ENCODE measurements at places on chromosomes 3 and 15. TPM values are rescaled to one million over a fixed set of nuclear protein-coding genes. Genes with fewer than 3 reads are reported as not detected.

Gene VIPR1
- 0.80 TPM for total RNA-seq

Gene TTLL13
- total RNA-seq = 1.4 TPM

Gene AQP9
- 0.26 TPM for total RNA-seq

Gene BCHE
- not detected for total RNA-seq

Gene PLCB2
- 95.7 TPM for total RNA-seq

Gene GP9
- not detected for total RNA-seq

Gene TRAIP
- total RNA-seq = 27.1 TPM

Gene TRAT1
- total RNA-seq = 61.0 TPM

Gene SLC22A14
- total RNA-seq = not detected

Gene DOCK3
- 1.7 TPM for total RNA-seq

Gene CPA3
- not detected for total RNA-seq

Gene UMPS
- 65.6 TPM for total RNA-seq

Gene ARHGAP11A
- total RNA-seq = 95.7 TPM

Gene DNASE1L3
- not detected for total RNA-seq

Gene IL12A
- total RNA-seq = 0.21 TPM

Gene MYZAP
- total RNA-seq = not detected

Gene RHCG
- total RNA-seq = not detected

Gene BFSP2
- not detected for total RNA-seq

Gene SSUH2
- 0.19 TPM for total RNA-seq

Gene GPR62
- not detected for total RNA-seq

Gene FILIP1L
- total RNA-seq = 1.4 TPM

Gene RTP4
- total RNA-seq = 3.0 TPM

Gene CCDC14
- 43.1 TPM for total RNA-seq

Gene UNC13C
- not detected for total RNA-seq

Gene LSG1
- total RNA-seq = 59.0 TPM

Gene LRRN1
- 0.05 TPM for total RNA-seq

Gene PRSS50
- total RNA-seq = not detected

Gene ATP10A
- 48.0 TPM for total RNA-seq

Gene ZCWPW2
- not detected for total RNA-seq

Gene SERPINI2
- not detected for total RNA-seq

Gene PLCD1
- 4.2 TPM for total RNA-seq

Gene SHC4
- total RNA-seq = 21.2 TPM

Gene SLC15A2
- 0.95 TPM for total RNA-seq

Gene GTF2A2
- 192 TPM for total RNA-seq

Gene ACOX2
- total RNA-seq = not detected

Gene AMIGO3
- total RNA-seq = 0.21 TPM

Gene TGM5
- 0.07 TPM for total RNA-seq

Gene MESP1
- 5.6 TPM for total RNA-seq

Gene NR2C2
- total RNA-seq = 52.5 TPM

Gene SEMA6D
- total RNA-seq = not detected

Gene CAV3
- total RNA-seq = not detected

Gene GRK7
- total RNA-seq = not detected

Gene IL17RE
- total RNA-seq = 1.1 TPM

Gene P3H2
- total RNA-seq = not detected

Gene SNTN
- total RNA-seq = not detected

Gene HYKK
- 1.6 TPM for total RNA-seq

Gene LDHAL6B
- not detected for total RNA-seq

Gene PRICKLE2
- total RNA-seq = not detected

Gene PCBP4
- 16.8 TPM for total RNA-seq

Gene ATP11B
- 87.9 TPM for total RNA-seq

Gene TMCO5A
- total RNA-seq = not detected

Measured in activated CD4-positive, alpha-beta T cell treated with anti-CD3 and anti-CD28 coated beads, Interleukin-2, amount 10 ng/mL, durations not matched to agents 24 days and 14 days (primary cell).